ENCODE measurements at places on chromosomes 7 and 10.

- peak; percentile 91 for DNase-seq
These were observed at the start of gene HOXA13 for GRCh38 chr7:27199849-27200760. Gene HOXA13 (minus strand): TSS chr7:27200091. CDS start chr7:27200077, 14 bp downstream.

GRCh38 chr7:101614939-101615302 is 14.2 kb downstream of the MYL10 start:
- DNase-seq: no peak

DNA sequence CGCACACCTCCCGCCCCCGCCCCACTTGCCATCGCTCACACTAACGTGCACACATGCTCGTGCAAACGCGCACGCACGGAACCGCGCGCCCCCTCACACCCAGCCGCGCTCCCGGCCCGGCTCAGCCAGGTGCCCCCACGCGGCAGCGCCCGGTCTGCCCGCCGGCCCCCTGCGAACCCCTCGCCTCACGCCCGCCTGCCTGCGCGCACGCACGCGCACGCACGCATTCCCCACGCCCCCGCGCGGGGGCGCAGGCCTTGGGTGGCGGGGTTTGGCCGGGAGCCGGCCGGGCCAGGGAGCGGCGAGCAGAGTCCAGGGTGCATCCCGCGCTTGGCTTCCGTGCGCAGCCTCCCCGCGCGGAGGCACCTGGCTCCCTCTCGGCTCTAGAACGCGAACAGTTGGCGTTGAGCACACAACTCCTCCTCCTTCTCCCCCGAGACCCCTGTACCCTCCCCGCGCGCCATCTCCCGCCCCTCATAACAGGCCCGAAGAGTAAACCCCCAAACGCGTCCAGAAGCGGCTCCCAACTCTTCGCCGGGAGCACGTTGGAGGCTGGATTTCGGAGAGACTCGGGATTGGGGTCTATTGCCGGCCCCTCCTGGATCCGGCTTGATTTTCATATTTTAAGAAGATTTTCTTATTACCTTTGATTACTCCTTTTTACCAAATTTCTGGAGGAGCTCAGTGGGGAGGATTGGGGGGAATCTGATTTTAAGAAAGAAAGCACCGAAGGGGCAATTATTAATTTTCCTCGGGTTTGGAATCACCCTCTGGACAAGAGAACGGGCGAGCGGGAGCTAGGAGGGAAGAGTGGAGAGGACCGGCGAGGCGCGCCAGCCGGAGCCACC is 527 bp upstream of the SORCS3 start:
- no peak for DNase-seq

GRCh38 chr7:32026083-32026425 is 44.2 kb downstream of the PDE1C start:
- DNase-seq: no peak
